ENCODE measurements at places on chromosomes 6 and 20. TPM values are rescaled to one million over a fixed set of nuclear protein-coding genes. Genes with fewer than 3 reads are reported as not detected.

SPATS1 gene
- total RNA-seq, result not detected

GABRR1 gene
- total RNA-seq, result not detected

KCNG1 gene
- 13.9 TPM for total RNA-seq

SIRPD gene
- total RNA-seq, result not detected

CSE1L gene
- 61.1 TPM for total RNA-seq

NEDD9 gene
- total RNA-seq, result 34.7 TPM

LY6G6F gene
- total RNA-seq, result not detected

TMC2 gene
- not detected for total RNA-seq

IP6K3 gene
- not detected for total RNA-seq

LGSN gene
- total RNA-seq, result 3.8 TPM

EDEM2 gene
- 54.9 TPM for total RNA-seq

DYNLRB1 gene
- 229 TPM for total RNA-seq

SDHAF4 gene
- 4.4 TPM for total RNA-seq

MICB gene
- total RNA-seq, result 7.5 TPM
